ENCODE measurements at places on chromosomes 4 and X. TPM values are rescaled to one million over a fixed set of nuclear protein-coding genes. Genes with fewer than 3 reads are reported as not detected.
A peak's percentile ranks its signal among the peaks of the same experiment; 100 is the strongest.

DNA sequence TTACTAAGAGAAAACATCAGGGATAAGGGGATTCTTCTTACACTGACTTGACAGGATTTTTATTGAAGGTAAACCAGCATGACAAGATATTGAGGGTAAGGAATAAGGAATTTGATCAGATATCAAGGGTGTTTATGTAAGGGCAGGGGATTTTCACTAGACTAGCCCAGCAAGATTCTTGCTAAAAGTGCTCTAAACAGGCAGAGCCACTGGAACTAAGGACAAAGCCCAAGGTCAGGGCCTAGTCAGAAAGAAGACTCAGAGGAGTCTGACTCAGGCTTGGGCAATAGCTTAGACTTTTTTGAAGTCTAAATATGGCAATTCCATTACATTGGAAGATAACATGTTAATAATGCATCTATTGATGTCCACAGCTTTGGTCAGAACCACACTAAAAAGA, 6.5 kb upstream of the GLRA3 start:
- DNase-seq = no peak

DNA sequence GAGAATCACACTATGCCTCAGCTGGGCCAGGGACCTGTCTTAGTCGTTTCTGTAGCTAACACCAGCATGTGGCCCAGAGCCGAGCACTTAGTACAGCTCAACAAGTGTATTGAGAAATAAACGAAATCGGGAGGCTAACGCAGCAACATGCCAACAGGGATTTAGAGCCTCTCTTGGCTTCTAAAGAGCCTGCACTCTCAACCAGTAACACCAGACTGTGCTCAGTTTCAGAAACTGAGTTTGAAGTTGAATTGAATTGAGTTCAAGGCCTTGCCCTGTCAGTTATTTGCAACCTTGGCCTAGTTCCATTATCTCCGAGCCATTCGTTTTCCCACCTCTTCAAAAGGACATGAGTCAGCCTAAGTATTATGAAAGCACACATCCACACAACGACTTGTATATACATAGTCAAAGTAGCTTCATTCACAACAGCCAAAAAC, 71.3 kb upstream of the LDB2 start:
- DNase-seq = no peak

- no peak for DNase-seq
Measured at GRCh38 chr4:97828646-97829045, 314.6 kb downstream of the STPG2 start.

FATE1 gene
- not detected for total RNA-seq

DNA sequence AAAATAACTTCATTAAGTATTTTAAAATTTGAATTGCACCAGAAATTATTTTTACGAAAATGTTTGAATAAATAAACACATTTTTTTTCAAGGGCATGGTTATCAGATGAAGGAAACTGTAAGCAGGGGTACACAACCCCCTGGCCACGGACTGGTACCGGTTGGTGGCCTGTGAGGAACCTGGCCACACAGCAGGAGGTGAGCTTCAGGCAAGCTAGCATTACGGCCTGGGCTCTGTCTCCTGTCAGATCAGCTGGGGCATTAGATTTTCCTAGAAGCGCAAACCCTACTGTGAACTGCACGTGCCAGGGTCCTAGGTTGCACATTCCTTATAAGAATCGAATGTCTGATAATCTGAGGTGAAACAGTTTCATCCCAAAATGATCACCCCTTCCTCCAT, 1499.7 kb upstream of the AGA start:
- DNase-seq = no peak

DNA sequence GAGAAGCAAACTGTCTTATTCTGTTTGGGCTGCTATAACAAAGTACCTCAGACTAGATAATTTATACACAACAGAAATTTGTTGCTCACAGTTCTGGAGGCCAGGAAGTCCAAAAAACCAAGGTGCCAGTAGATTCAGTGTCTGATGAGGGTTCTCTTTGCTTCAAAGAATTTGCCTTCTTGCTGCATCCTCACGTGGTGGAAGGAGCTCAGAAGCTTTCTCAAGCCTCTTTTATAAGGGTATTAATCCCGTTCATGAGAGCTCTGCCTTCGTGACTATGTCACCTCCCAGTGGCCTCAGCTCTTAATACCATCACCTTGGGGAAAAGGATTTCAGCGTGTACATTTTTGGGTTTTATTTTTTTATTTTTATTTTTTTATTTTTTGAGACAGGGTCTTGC, 20.1 kb downstream of the CA5B start:
- DNase-seq = no peak

DNA sequence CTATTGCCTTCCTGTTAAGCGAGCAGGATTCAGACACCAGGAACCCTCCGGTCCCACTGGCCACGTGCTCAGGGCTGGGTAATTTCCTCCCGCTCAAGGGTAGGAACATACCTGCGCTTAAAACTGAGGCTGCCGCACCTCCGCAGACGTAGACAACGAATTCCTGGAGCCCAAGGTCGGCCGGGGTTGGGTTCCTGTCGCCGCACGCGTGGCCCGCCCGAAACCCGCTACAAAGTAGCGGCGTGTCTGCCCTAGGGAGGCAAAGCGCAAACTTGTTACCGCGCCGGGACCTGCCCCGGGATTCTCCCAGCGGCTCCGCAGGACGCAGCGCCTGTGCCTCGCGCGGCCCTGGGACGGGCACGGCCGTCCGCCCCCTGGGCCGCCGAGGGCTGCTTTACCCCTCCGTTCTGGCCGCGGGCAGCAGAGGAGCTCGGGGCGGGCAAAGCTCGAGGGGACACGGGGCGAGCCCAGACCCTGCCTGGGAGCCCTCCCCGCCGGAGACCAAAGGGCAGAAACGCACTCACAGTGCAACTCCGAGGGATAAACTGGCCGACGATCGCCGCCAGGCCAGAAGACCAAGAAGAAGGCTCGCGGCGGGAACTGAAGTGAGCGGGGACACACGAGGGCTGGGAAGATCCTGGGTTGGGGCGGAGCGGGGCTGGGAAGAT, at the start of gene ERVMER34-1:
TSS of gene ERVMER34-1 (minus strand) at position 607 of the 668 bp plus-strand sequence. CDS start 5,905 bp downstream, outside the sequence.
- peak; percentile 23 for DNase-seq
